ENCODE measurements at places on chromosomes 1 and 21. TPM values are rescaled to one million over a fixed set of nuclear protein-coding genes. Genes with fewer than 3 reads are reported as not detected.

Gene FCRL5
- total RNA-seq: not detected

DNA sequence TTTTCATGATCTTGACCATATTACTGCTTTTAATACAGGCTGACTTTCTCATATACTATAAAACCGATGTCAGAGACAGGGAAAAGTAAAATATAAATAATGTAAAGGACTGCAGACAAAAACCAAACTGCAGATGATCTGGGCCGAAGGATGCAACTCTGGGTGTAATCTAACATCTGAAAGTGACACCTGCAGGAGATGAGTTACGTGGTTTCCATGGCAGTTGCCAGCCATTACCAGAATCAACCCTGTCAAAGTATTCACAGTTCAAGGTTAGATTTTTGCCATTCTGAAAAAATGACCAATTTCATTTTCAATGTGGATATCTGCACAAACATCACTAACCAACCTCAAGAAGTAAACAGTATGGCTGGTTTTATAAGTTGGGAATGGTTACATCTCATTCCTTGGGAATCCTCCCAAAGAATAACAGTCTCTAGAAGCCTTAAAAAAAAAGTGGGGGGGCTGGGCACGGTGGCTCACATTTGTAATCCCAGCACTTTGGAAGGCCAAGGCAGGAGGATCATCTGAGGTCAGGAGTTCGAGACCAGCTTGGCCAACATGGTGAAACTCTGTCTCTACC lies 27.7 kb downstream of the DNAJC11 start:
- DNase-seq: no peak
- H3K36me3 ChIP-seq: peaks cover 1% of the 10 kb centered on the region
- H3K4me1 ChIP-seq: no peaks in the 10 kb centered on the region
- no peak overlapping the region for H3K27ac ChIP-seq
- H3K4me3 ChIP-seq: no peak overlapping the region

DNA sequence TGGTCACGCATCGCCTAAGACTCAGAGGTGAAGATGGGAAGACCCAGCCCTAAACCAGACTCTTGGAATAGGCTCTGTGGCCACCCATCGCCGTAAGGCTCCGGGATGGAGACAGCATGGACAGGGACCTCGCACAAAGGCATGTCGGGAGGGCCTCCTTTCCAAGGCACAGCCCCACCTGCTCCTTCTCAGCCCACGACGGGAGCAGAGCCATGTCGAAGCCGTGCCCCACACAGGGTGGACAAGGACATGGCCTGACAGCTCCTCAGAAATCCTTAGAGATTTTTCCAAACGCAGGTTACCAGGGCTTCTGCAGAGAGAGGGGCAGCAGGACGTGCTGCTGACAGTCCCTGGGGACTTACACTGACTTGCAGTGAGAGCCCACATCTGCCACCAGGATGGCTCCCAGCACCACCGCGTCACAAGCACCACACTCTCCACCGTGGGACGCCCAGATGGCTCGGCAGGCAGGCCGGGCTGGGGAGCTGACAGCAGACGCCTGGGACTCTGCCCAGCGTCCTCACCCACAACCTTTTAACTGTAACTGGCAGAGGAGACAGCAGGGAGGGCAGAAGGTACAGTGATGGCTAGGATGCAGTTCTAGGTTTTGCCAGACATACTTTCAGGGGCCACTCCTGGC lies 12.0 kb downstream of the SSU72 start:
- H3K27ac ChIP-seq: peak overlapping the region; percentile 74
- peaks cover 19% of the 10 kb centered on the region for H3K4me1 ChIP-seq
- no peak overlapping the region for H3K4me3 ChIP-seq

- no peaks in the 10 kb centered on the region for H3K36me3 ChIP-seq
- no peak overlapping the region for H3K4me3 ChIP-seq
- H3K27ac ChIP-seq: no peak overlapping the region
- DNase-seq: no peak
- no peaks in the 10 kb centered on the region for H3K4me1 ChIP-seq
Measured at GRCh38 chr1:63264161-63264560, 58.2 kb upstream of the FOXD3 start.

DNA sequence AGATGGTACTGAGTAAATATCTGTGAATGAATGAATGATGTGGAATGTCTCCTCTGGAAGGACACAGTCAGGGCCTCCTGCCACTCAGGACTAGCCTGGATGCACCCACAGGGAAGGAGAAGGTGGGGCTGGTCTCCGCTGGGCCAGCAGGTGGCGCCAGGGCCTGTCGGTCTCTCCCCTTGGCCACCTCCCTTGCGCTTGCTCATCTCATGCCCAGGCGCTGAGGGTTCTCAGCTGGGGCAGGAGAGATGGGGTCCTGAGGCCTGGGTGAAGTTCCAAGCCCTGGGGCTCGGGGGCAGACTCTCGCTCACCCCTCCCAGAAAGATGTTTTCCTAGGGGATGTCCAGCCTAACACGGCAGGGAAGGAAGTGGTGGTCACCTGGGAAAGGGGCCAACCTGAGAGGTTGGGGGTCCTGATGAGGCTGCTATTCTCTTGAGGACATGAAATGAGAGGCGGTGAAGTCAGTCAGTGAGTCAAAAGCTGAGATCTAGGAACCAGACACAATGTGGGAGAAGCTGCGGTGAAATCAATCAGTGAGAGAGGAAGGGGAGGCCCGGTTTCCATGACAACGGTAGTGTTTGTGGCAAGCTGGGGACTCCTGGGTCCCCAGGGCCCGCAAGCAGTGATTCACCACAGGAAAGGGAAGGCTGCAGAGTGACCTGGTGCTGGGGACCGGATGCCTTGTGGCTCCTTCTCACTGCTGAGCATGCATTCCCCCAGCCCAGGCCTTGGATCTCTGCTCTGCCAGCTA lies 14.6 kb upstream of the MEX3A start:
- H3K4me1 ChIP-seq: peaks cover 10% of the 10 kb centered on the region
- H3K4me3 ChIP-seq: no peak overlapping the region
- DNase-seq: peak; percentile 72

- no peaks in the 10 kb centered on the region for H3K27me3 ChIP-seq
- H3K4me3 ChIP-seq: peak overlapping the region; percentile 71
- DNase-seq: peak; percentile 19
- peaks cover 16% of the 10 kb centered on the region for H3K36me3 ChIP-seq
Measured at GRCh38 chr1:166839600-166840308, 479 bp downstream of the POGK start.

DNA sequence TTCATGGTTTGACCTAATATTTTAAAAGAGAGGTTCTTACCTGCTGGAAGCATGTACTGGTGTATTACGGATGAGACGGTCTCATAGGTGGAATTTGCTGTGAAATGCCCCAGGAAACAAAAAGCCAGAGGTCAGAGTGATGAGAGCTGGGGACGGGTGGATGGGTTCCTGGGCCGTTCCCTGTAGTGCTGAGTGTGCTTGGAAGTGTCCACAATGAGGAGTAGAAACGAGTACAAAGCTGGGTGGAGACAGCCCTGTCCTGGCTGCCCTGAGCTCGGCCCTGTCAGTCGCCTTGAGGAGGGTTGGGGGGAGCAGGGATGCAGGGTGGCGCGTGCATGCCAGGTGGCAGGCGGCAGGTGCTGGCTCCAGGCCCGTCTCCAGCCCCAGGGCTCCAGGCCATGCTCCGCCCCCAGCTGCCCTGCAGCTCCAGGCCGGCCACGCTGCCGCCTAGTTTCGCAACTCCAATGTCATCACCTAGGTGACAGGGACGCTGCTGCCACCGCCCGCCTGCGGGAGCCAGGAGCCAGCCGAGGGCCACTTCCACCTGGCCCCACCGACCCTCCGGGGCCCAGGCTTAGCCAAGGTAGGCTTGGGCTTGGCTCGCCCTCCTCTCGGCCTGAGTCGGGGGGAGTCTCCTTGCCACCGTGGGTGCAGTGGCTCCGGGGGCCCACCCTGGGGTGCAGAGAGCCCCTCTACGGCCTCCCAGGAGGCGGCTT lies 16.4 kb downstream of the TP73 start:
- no peak overlapping the region for H3K4me3 ChIP-seq
- no peaks in the 10 kb centered on the region for H3K36me3 ChIP-seq

Measured in fibroblast of lung (primary cell).